Thoracic aorta (tissue), 2 donors: ENCODE measurements at places on chromosomes 5 and 9.

GRCh38 chr5:74319076-74319475 lies 321.5 kb downstream of the ENC1 start:
- H3K4me3 ChIP-seq: no peak overlapping the region
- no peaks in the 10 kb centered on the region for H3K36me3 ChIP-seq
- H3K4me1 ChIP-seq: peaks cover 28% of the 10 kb centered on the region

DNA sequence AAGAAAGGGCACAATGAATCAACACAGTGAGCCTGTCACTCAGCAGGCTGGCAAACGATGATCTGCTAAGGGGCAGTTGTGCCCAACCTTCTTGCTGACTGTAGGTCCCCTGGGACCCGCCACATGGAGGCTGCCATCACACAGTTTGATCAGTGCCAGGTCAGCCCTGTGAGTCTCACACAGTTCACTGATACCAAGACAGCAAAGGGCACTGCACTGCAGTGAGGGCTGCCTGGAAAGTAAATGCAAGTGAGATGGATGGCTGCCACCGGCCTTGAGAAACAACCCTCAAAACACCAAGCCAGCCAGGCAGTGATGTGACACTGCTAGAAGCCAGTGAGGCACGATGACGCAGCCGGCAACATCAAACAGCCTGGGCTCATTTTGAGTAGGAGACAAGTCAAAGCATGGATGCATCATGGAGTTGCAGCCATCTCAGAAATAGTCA lies 30.3 kb downstream of the FOXD1 start:
- H3K4me3 ChIP-seq: peak overlapping the region; percentile 69
- peak overlapping the region; percentile 22 for H3K27ac ChIP-seq
- DNase-seq: peak; percentile 77
- no peaks in the 10 kb centered on the region for H3K36me3 ChIP-seq

- DNase-seq: no peak
- H3K4me1 ChIP-seq: no peaks in the 10 kb centered on the region
- no peak overlapping the region for H3K4me3 ChIP-seq
- H3K27ac ChIP-seq: no peak overlapping the region
Measured at GRCh38 chr5:121945261-121945660, 16.5 kb upstream of the SRFBP1 start.

- no peaks in the 10 kb centered on the region for H3K4me1 ChIP-seq
- H3K36me3 ChIP-seq: peaks cover 9% of the 10 kb centered on the region
- DNase-seq: no peak
- H3K27ac ChIP-seq: no peak overlapping the region
- no peak overlapping the region for H3K4me3 ChIP-seq
Measured at GRCh38 chr9:136352682-136353081, 10.9 kb downstream of the DNLZ start.

DNA sequence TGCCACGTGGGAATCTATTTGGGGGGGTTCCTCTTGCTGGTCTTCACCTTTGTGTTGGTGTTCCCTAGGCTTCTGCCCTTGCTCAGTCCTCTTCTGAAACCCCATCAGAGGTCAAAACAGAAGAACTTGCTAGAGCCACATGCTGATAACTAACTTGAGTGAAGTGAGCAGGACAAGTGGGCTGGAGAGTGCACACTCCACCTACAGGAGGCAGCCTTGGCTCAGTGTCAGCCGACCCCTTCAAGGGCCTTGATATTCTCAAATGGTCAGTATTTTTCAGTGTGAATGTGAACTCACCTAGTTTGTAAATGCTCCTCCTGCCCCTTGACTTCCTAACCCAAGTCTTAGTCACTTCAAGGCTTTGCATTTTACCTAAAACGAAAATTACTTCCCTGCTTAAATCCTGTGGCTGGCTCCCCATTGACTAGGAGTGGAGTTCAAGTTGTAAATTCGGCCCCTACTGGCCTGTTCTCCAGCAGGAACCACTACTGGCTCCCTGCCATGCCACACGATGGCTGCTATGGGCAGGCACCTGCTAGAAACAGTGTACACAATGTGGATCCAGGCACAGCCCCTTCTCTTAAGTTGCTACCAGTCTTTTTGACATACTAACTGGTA lies 3.6 kb upstream of the SLC1A3 start:
- no peak overlapping the region for H3K4me3 ChIP-seq
- no peaks in the 10 kb centered on the region for H3K36me3 ChIP-seq
- H3K27me3 ChIP-seq: no peaks in the 10 kb centered on the region
- H3K4me1 ChIP-seq: no peaks in the 10 kb centered on the region

DNA sequence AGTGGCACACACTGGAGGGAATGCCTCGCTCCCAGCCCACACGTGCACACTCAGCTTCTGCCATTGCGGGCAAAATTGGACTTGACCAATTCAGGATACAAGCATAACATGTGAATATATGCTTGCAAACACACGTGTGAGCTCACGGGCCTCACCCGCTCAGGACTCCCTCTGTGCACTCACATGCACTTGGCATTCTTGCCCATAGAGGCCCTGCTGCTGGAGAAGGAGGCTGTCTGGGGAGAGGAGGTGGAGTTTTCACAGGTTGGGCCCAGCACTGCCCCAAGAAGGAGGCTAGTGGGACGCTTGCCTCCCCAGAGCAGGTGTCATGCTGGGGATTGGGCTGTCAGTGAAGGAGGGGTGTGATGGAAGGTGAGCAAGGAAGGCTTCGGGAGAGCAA lies 1.7 kb downstream of the MYMK start:
- no peak for DNase-seq
- no peaks in the 10 kb centered on the region for H3K27me3 ChIP-seq
- H3K4me1 ChIP-seq: peaks cover 16% of the 10 kb centered on the region

- no peaks in the 10 kb centered on the region for H3K27me3 ChIP-seq
- DNase-seq: no peak
- no peak overlapping the region for H3K4me3 ChIP-seq
- no peak overlapping the region for H3K27ac ChIP-seq
Measured at GRCh38 chr5:74919041-74919440, 52.9 kb upstream of the FAM169A start.

- H3K27ac ChIP-seq: no peak overlapping the region
- no peak overlapping the region for H3K4me3 ChIP-seq
- H3K27me3 ChIP-seq: no peaks in the 10 kb centered on the region
Measured at GRCh38 chr5:114665551-114665950, 303.7 kb downstream of the KCNN2 start.

DNA sequence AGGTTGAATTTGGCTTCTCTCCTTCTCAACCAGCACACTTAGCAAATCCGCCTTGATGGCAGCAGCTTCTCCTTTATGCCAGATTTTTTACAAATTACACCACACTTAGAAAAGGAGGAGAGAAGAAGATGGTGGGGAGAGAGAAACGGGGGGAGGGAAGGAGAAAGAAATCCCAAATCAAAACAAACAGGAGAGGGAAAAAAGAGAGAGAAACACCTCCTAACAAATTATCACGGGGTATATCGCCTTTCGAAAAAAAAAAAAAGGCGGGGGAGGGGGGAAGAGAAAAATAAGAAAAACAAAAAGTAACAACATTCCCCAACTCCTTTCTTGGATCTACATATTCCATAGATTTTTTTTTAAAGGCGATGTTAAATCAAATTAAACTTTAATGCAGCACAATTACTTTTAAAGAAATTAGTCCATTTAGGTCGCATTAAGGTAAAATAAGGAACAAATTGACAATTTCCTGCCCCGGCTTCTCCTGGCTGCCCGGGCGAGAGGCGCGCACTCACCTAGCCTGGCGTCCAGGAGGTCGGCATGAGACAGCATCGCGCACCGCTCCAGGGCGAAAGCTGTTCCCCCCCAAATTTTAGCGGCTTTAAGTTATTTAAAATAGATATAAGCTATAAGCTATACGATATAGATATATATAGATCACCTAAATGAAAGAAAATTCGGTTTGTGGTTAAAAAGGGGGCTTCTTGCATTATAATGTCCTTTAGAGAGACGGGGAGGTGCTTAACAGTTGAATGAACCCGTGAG lies at the start of gene OTP:
Gene OTP, minus strand, starts transcription at position 716 of the 765 bp plus-strand sequence. Its CDS starts 164 bp downstream, at position 552.
- H3K36me3 ChIP-seq: no peaks in the 10 kb centered on the region
- H3K27ac ChIP-seq: no peak within 1 kb of the TSS
- peaks cover 29% of the 10 kb centered on the region for H3K4me1 ChIP-seq
- no peak for DNase-seq
- peaks cover 63% of the 10 kb centered on the region for H3K27me3 ChIP-seq

DNA sequence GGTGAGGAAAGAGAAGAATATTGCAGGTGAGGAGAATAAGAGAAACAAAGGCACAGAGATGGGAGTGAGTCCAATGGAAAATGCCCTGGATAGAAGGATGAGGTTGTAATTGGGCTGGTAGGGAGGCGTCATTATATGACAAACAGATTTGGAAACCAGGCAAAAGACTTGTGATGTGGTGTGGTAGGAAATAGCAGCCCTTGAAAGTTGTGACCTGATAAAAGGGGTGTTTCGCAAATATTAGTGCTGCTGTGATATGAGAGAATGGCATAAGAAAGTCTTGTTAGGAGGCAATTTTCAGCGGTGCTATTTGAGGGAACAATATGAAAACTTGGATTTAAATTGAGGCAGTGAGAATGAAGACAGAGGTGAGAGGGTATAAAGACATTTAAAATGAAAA lies 217.5 kb upstream of the ACTBL2 start:
- no peaks in the 10 kb centered on the region for H3K36me3 ChIP-seq
- no peak for DNase-seq
- peaks cover 5% of the 10 kb centered on the region for H3K4me1 ChIP-seq
- no peak overlapping the region for H3K27ac ChIP-seq

GRCh38 chr9:93011114-93011513 lies 47.4 kb upstream of the SUSD3 start:
- no peaks in the 10 kb centered on the region for H3K36me3 ChIP-seq
- no peak for DNase-seq
- H3K4me1 ChIP-seq: peaks cover 6% of the 10 kb centered on the region
- no peak overlapping the region for H3K27ac ChIP-seq
- no peak overlapping the region for H3K4me3 ChIP-seq

DNA sequence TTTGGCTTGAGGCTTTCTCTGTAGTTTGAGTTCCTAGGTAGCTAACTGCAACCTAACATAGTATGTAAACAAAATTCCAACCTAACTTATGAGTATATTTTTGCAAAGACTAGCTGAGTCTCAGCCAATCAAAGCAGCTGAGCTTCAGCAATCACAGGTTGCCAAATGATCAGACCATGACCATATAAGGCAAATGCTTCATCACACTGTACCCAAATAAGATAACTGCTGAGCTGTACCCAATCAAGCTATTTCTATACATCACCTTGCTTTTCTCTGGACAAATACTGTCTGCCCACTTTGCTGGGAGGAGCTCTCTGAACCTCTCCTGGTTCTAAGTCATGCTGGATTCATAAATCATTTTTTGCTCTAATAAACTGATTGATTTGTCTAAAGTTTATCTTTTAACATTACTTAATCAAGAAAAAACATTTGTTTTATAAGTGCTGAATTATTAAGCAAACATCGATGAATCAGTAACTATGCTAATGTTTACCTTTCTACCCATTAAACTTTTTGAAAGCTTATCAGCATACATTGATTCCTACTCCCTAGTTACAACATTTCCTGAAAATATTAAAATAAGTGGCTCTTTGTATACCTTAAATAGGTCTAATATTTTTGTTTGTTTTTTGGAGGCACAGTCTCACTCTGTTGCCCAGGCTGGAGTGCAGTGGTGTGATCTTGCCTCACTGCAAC lies 129.7 kb upstream of the PCA3 start:
- peaks cover 14% of the 10 kb centered on the region for H3K4me1 ChIP-seq
- H3K27me3 ChIP-seq: no peaks in the 10 kb centered on the region
- H3K27ac ChIP-seq: no peak overlapping the region
- H3K36me3 ChIP-seq: peaks cover 34% of the 10 kb centered on the region

DNA sequence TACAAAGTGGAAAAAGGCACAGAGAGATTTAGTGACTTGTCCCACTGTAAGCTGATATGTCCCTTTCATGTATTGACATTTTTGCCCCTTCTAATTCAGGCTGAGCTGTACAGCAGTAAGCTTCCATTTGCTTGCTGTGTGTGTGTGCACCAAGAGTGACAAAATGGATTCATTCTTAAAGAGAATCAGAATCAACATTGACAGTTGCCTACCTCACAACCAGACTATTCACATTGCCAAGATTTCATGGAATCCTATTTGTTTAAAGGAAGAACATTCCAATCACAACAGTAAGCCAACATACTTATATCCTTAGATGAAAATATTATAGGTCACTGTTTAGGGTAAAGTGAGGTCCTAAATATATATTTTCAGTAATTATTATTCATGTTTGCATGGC lies 102.6 kb downstream of the TMEM232 start:
- no peak for DNase-seq
- H3K36me3 ChIP-seq: no peaks in the 10 kb centered on the region
- H3K4me3 ChIP-seq: no peak overlapping the region
- H3K27me3 ChIP-seq: no peaks in the 10 kb centered on the region
- H3K27ac ChIP-seq: no peak overlapping the region
- peaks cover 3% of the 10 kb centered on the region for H3K4me1 ChIP-seq

GRCh38 chr9:76323490-76323889 lies 70.7 kb downstream of the RFK start:
- H3K27me3 ChIP-seq: no peaks in the 10 kb centered on the region
- no peak overlapping the region for H3K4me3 ChIP-seq
- no peak for DNase-seq
- H3K36me3 ChIP-seq: no peaks in the 10 kb centered on the region

DNA sequence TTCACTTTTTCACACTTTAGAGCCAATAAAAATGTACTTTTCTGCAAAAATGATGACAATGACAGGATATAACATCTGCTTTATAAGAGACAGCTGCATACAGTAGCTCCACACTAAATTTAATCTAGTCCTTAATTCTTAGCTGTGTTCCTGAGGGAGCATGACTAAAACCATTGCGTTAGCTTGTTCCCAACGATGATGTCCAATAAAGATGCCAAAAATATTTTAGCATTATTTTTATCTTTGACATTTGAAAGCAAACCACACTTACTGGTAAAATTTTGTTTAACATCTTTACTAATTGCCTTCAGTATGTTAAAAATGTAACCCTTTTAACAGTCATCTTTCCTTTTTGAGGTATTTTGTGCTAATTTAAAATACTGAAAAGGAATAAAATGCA lies 382.7 kb downstream of the CHSY3 start:
- H3K36me3 ChIP-seq: no peaks in the 10 kb centered on the region
- H3K27ac ChIP-seq: peak overlapping the region; percentile 17
- no peaks in the 10 kb centered on the region for H3K27me3 ChIP-seq

- H3K27ac ChIP-seq: no peak overlapping the region
- no peak overlapping the region for H3K4me3 ChIP-seq
- peaks cover 19% of the 10 kb centered on the region for H3K4me1 ChIP-seq
- no peaks in the 10 kb centered on the region for H3K27me3 ChIP-seq
Measured at GRCh38 chr9:134436911-134437310, 110.7 kb downstream of the RXRA start.

- H3K4me3 ChIP-seq: no peak overlapping the region
- DNase-seq: no peak
- H3K27me3 ChIP-seq: no peaks in the 10 kb centered on the region
Measured at GRCh38 chr5:111201705-111202104, 22.5 kb upstream of the CAMK4 start.

- no peaks in the 10 kb centered on the region for H3K27me3 ChIP-seq
- H3K4me3 ChIP-seq: no peak overlapping the region
- no peaks in the 10 kb centered on the region for H3K4me1 ChIP-seq
Measured at GRCh38 chr5:1652873-1653697, 129.3 kb upstream of the LPCAT1 start.
